Activated CD4-positive, alpha-beta memory T cell treated with anti-CD3 and anti-CD28 coated beads, Interleukin-2, amount 10 ng/mL, durations not matched to agents 7 days and 5 days (primary cell): ENCODE measurements at places on chromosomes 2 and 18. TPM values are rescaled to one million over a fixed set of nuclear protein-coding genes. Genes with fewer than 3 reads are reported as not detected.

- DNase-seq = no peak
Observed at GRCh38 chr18:3931013-3931315, 481.0 kb downstream of the TGIF1 start.

DNA sequence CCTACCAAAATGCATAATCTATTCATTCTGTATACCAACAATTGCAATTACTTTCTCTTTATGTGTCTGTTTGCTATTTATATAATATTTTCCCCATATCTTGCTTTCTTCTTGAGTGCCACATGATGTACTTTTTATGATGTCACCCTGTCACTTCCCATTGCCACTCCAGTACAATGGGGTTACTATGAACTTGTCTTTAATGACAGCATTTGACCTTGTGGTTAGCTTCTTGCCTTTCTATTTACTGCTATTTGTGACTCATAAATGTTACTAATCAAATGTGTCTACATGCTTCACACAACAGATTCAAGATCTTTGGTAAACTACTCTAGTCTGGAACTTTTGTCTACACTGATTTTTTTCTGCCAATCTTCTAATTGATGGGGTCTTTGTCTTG lies 486.3 kb downstream of the NR4A2 start:
- no peak for DNase-seq

The TMEM182 gene
- 2.2 TPM for total RNA-seq

The MRO gene
- total RNA-seq = not detected

The EPHA4 gene
- total RNA-seq = 11.7 TPM

GRCh38 chr2:192043216-192043870 lies 151.4 kb downstream of the TMEFF2 start:
- DNase-seq = no peak

The PCARE gene
- total RNA-seq = not detected

The PLGLB1 gene
- total RNA-seq = 2.8 TPM

- no peak for DNase-seq
Observed at GRCh38 chr2:101145406-101145805, 5.8 kb downstream of the TBC1D8 start.

DNA sequence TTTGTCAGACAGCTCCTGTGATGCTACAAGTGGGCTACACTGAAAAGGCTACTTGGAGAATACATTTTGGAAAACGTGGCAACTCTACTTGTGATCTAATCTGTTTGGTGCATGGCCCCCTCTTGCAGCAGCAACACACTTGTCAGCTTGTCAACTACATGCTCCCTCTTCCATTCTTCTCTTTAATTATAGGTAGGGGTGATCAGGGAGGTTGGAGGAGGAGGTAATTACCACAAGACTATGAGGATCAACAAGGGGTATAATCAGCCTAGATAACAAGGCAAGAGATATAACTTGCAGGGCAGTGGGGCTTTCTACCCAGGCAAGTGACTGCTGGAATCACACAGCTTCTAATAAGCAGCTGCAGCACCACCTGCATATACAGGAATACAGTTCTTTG lies 104.9 kb downstream of the ACVR1 start:
- DNase-seq = no peak

GRCh38 chr2:151665959-151666358 lies 68.3 kb downstream of the NEB start:
- no peak for DNase-seq

DNA sequence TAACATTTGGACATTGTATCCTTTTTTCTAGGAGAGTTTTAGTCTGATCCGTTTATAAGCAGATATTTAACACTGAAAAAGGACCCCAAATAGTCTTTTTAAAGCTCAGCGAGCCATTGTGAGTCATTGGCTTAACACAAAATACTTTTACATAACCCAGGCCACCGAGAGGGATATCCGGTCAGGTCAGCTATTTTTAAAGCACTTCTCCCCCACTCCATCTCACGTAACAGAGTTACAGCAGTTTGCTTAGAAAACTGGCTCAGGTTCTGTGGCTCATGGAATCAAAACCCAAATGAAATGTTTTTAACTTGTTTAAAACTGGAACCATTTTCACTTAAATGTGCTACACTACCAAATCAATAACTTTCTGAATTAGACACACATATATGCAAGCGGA lies 23.9 kb downstream of the COL4A3 start:
- no peak for DNase-seq

GRCh38 chr18:24734058-24734457 lies 273.6 kb downstream of the HRH4 start:
- DNase-seq = no peak
